ENCODE measurements at places on chromosomes 16 and 17. TPM values are rescaled to one million over a fixed set of nuclear protein-coding genes. Genes with fewer than 3 reads are reported as not detected.

The MSLN gene
- total RNA-seq, result 155 TPM

The CRYBA1 gene
- not detected for total RNA-seq

The TLCD3A gene
- total RNA-seq, result 11.9 TPM

The ABCC11 gene
- 0.40 TPM for total RNA-seq

DNA sequence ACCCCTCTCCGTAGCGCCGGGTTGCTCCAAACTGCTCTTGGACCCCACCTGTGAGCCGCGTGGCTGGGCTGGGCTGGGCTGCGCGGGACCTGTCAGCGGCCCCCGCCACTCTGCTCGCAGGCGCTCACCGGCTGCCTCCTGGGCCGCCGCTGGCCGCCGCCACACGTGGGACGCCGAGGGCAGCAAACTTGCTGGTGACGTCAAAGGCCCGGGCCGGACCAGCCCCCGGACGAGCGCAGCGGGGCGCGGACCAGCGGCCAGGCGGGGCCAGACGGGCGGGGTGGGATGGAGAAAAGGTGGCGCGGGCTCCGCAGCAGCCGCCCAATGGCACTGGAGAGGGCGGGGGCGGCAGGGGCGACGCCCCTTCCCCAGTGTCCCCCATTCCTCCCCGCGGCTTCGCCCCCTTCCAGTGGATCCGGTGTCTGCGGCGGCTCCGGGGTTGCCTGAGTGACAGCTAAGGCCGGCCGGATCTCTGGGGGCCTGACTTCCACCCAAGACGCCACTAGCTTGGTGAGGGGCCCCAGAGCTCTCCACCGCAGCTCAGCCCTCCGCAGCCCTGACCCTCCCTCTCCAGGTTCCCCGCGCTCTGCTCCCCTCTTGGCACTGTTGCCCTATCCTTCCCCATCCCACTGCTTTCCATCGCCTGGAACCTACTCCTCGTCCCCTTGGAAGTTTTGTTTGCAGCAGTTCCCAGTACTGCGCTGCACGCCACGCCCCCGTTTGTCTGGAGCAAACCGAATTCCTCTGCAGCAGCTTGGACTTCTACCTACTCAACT lies at the start of gene HS3ST3A1:
Gene HS3ST3A1, minus strand, starts transcription at position 154 of the 776 bp plus-strand sequence. CDS start 800 bp downstream, outside the sequence.
- no peak within 1 kb of the TSS for H3K27ac ChIP-seq
- peak; percentile 91 for DNase-seq
- H3K36me3 ChIP-seq, result no peaks in the 10 kb centered on the region
- peaks cover 20% of the 10 kb centered on the region for H3K27me3 ChIP-seq

DNA sequence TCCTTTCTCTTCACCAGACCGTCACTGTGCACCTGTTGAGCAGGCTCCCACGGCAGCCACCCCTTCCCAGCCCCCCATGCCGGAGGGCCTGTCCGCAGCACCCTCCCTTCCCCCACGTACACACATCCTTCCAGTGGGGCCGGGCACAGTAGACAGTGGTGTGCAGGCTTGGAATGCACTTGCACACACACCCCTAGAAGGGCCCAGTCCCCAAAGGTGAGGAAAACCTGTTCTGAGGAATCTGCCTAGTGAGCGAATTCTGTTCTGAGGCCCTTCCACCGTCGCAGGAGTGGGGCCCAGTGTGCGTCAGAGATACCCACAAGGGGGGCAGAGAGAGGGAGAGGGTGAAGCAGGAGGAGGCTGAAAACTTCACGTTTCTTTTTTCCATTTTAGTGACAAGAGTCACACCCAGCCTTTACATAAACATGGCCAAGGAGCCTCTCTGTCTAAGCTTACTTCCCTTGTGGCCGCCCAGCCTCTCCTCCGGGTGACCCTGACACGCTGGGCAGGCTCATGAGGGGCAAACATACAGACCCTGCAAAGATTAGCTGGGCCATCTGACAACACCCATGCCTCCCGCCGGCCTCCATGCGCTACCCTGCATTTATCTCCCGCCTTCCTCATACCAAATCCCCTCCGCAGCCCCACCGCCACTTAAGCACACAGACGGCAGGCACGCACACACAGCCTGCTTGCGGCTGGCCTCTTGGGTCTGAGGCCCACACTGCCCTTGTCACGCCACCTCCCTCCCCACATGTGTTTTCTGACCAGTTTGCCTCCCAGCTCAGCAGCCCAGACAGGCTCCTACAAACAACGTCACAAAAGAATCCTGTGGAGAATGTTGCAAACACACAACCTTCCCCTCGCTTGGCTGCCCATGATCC lies 1.8 kb downstream of the ZBTB4 start:
- peaks cover 35% of the 10 kb centered on the region for H3K4me1 ChIP-seq
- no peaks in the 10 kb centered on the region for H3K27me3 ChIP-seq
- H3K4me3 ChIP-seq, result peak overlapping the region; percentile 70

DNA sequence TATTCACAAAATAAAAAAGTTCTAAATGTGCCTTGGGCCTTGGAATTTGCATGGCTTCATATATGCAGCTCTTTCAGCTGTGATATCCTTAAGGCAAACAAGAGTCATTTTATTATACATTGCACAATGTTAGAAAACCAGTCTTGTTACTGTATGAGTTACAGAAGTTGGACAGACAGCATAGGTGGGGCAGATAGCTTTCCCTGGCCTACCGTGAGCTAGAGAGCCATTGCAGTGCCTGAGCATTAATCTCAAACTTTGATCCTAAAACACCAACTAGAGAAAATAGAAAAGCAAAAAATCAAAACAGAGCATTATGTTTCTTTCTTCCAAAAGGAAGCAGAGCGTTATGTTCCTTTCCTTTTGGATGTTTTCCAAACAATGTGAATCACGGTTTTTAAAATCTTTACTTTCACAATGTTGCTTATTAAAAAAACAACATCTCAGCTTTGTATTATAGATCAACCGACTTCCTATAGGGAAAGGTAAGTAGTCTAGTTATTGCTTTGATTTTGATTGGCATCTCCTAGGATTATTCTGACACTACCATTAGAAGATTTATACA lies 32.2 kb downstream of the ARHGAP44 start:
- no peak for DNase-seq
- H3K36me3 ChIP-seq, result no peaks in the 10 kb centered on the region
- no peak overlapping the region for H3K27ac ChIP-seq
- H3K27me3 ChIP-seq, result no peaks in the 10 kb centered on the region

Data from lung (tissue), 17 donors.